ENCODE measurements at places on chromosomes 16 and 17. TPM values are rescaled to one million over a fixed set of nuclear protein-coding genes. Genes with fewer than 3 reads are reported as not detected.

The NUPR1 gene
- total RNA-seq: 0.11 TPM

The MMP28 gene
- total RNA-seq: 13.5 TPM

The CDK5R1 gene
- 4.6 TPM for total RNA-seq

The PHKB gene
- 82.9 TPM for total RNA-seq

The EPOP gene
- total RNA-seq: 0.71 TPM

The RNU2-1 gene
- total RNA-seq: 6,823 TPM

The ABCC3 gene
- 1.6 TPM for total RNA-seq

The ADAP2 gene
- 3.3 TPM for total RNA-seq

The WNT3 gene
- not detected for total RNA-seq

The KRTAP2-1 gene
- total RNA-seq: not detected

The KRTAP3-1 gene
- not detected for total RNA-seq

The CCL4 gene
- 12.8 TPM for total RNA-seq

The NPIPA2 gene
- total RNA-seq: 5.6 TPM

The COTL1 gene
- total RNA-seq: 84.2 TPM

Data from naive thymus-derived CD4-positive, alpha-beta T cell (primary cell).